ENCODE measurements at places on chromosomes 6 and 20.

GRCh38 chr6:27617046-27617687 lies 144.3 kb upstream of the ZNF184 start:
- no peak for DNase-seq
- H3K4me1 ChIP-seq, result no peaks in the 10 kb centered on the region
- H3K4me3 ChIP-seq, result peak overlapping the region; percentile 99
- no peaks in the 10 kb centered on the region for H3K36me3 ChIP-seq
- H3K27ac ChIP-seq, result no peak overlapping the region

DNA sequence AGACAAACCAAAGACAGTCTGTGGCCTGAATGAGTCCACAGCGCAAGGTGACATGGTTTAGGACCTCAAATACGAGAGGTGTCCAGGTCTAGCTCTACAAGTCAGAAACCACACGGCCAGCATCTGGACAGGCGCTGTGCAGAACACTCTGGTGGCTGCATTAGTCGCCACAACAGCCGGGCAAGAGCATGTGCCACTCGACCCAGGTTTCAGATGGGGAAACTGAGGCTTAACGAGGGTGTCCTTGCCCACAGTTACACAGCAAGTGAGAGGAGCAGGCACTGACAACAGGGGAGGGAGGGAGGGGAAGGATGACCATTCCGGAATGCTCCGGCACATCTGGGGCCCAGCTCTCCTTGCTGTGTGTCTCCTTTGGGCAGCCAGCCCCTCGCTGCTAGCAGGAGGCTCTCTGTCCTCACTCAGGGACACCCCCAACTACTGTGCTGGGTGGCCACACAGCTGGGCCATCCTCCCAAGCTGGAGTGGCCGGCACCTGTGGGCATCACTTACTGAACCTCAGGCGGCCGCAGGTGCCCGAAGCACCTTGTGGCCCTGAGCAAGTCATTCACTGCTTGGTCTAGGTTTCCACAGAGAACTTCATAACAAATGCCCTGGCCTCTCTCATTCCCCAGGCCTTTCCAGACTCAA lies 6.6 kb downstream of the DLL1 start:
- no peaks in the 10 kb centered on the region for H3K4me1 ChIP-seq
- no peak overlapping the region for H3K4me3 ChIP-seq
- peaks cover 26% of the 10 kb centered on the region for H3K27me3 ChIP-seq
- DNase-seq, result no peak

- no peak overlapping the region for H3K4me3 ChIP-seq
- H3K4me1 ChIP-seq, result peaks cover 2% of the 10 kb centered on the region
- peaks cover 39% of the 10 kb centered on the region for H3K36me3 ChIP-seq
- H3K27me3 ChIP-seq, result no peaks in the 10 kb centered on the region
- DNase-seq, result no peak
Measured at GRCh38 chr6:8085053-8085511, 17.3 kb downstream of the EEF1E1 start.

DNA sequence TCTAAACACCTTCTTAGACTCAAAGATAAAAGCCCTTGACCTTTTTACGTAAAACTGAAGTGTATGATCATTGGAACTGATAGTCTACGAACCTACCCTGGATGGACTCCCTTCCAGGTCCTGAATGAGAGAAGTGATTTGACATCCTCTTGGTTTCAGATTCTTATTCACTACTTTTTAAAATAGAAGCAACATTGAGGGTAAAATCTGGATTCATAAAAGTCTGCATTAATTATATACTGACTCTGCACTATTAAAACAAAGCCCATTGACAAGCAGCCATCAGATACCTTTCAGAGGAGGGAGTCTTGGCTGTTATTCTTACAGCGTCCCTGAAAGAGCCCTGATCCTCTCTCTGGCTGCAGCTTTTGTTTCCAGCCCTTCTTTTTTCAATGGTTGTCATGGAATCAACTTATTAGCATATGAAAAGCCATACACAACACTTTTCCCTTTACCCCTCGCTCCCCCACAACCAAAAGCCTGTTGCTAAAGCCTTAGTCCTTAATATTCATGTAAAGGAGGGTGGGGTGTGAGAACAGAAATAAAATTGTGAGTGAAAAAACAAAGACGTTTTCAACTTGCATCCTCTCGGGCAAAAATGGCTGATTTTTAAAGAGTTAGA lies 270.0 kb upstream of the MARCKS start:
- peak overlapping the region; percentile 59 for H3K4me3 ChIP-seq
- no peaks in the 10 kb centered on the region for H3K27me3 ChIP-seq
- peak; percentile 62 for DNase-seq

DNA sequence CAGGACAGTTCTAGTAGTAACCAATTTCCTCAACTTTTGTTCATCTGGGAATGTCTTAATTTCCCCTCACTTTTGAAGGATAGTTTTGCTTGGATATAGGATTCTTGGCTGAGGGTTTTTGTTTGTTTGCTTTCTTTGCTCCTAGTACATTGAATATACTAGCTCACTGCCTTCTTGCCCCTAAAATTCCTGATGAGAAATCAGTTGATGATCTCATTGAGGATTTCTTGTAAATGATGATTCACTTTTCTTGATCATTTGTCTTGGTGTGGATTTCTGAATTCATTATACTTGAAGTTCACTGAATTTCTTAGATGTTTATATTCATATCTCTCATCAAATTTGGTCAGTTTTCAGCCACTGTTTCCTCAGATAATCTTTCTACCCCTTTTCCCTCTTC lies 49.1 kb upstream of the PRDM1 start:
- no peaks in the 10 kb centered on the region for H3K4me1 ChIP-seq
- no peak overlapping the region for H3K4me3 ChIP-seq
- no peak for DNase-seq
- H3K27ac ChIP-seq, result no peak overlapping the region

DNA sequence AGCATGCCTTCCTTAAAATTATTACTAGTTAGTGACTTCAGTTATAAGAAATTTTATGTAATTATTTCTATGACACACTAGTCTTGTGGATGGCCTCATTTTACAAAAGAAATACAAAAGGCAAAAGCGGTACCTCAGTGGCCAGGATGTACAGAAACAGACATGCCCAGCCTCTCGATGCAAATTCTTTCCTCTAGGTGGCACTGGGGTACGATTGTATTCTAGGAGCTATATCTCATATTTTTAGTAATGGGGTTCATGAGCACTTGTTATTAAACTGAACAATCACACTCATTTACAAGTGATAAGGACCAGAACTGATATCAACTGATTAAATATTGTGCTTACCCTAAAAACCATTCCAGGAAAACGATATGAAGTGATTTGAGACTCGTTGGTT lies 59.8 kb downstream of the SOD2 start:
- H3K4me3 ChIP-seq, result no peak overlapping the region
- no peaks in the 10 kb centered on the region for H3K4me1 ChIP-seq
- no peaks in the 10 kb centered on the region for H3K36me3 ChIP-seq
- no peak overlapping the region for H3K27ac ChIP-seq
- no peaks in the 10 kb centered on the region for H3K27me3 ChIP-seq

DNA sequence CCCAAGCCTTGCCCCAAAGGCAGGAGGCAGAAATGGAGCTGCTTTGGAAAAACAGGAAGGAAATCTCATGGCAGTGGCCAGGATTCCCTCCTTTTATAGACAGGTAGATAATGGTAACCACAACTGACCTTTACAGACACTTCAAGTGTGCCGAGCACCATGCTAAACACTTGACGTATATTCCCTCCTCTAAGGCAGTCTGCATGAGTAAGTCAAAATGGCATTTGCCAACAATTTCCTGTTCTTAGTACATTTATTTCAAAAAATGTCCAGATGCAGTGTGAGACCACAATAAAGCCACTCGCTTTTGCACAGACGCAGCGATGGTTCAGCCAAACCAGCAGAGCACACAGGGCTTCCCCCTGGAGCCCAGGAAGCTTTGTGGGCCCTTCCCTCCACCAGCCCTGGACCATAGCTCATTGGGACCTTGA lies 16.5 kb upstream of the GPR6 start:
- H3K27ac ChIP-seq, result no peak overlapping the region
- no peaks in the 10 kb centered on the region for H3K27me3 ChIP-seq
- no peak overlapping the region for H3K4me3 ChIP-seq
- H3K4me1 ChIP-seq, result no peaks in the 10 kb centered on the region

GRCh38 chr20:38426006-38426897 lies 8.9 kb downstream of the SNHG17 start:
- H3K4me1 ChIP-seq, result no peaks in the 10 kb centered on the region

Measured in H9 (cell line).